ENCODE measurements at places on chromosomes 16 and 17. TPM values are rescaled to one million over a fixed set of nuclear protein-coding genes. Genes with fewer than 3 reads are reported as not detected.
A peak's percentile ranks its signal among the peaks of the same experiment; 100 is the strongest.

The ZNF750 gene
- not detected for total RNA-seq

The PPL gene
- total RNA-seq = 0.18 TPM

The FOXL1 gene
- 5.5 TPM for total RNA-seq

The NPB gene
- total RNA-seq = 3.8 TPM

GRCh38 chr17:7260651-7261378 lies 1.5 kb downstream of the CLDN7 start:
- DNase-seq = no peak

GRCh38 chr16:23575834-23576233 lies 18.3 kb downstream of the UBFD1 start:
- DNase-seq = no peak

- DNase-seq = no peak
These were observed 41.2 kb downstream of the NFATC3 start for GRCh38 chr16:68126395-68126794.

GRCh38 chr16:4500272-4500671 lies 24.1 kb downstream of the HMOX2 start:
- no peak for DNase-seq

DNA sequence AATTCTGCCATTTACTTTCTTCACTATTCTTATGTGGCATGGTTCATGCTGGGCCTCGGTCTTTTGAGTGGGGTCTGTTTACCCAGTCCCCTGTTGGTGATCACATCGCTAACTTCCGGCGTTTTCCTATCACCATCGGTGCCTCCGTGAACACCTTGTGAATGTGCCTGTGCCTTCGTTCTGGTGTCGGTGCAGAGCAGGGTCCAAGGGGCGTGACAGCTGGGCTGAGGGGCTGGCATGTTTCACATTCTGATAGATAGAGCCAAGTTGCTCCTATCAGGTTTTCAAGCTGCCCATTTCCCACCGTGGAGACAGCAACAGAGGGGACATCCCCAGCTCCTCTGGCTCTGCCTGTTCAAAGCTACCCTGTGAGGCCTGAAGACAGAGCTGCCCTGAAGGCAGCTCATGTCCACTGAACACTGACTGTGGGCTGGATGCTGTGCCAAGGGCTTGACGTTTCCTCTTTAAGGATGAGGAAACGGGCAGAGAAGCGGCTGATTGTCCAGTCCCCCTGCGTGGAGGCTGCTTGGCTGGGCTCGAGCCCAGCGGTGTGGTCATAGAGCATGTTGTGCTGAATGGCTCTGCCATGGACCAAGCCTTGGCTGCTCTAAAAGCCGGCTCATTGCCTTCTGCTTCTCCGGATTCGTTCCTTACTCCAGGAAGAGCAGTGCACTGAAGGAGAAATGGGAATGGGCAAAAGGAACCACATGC lies 17.0 kb downstream of the DHODH start:
- DNase-seq = no peak

DNA sequence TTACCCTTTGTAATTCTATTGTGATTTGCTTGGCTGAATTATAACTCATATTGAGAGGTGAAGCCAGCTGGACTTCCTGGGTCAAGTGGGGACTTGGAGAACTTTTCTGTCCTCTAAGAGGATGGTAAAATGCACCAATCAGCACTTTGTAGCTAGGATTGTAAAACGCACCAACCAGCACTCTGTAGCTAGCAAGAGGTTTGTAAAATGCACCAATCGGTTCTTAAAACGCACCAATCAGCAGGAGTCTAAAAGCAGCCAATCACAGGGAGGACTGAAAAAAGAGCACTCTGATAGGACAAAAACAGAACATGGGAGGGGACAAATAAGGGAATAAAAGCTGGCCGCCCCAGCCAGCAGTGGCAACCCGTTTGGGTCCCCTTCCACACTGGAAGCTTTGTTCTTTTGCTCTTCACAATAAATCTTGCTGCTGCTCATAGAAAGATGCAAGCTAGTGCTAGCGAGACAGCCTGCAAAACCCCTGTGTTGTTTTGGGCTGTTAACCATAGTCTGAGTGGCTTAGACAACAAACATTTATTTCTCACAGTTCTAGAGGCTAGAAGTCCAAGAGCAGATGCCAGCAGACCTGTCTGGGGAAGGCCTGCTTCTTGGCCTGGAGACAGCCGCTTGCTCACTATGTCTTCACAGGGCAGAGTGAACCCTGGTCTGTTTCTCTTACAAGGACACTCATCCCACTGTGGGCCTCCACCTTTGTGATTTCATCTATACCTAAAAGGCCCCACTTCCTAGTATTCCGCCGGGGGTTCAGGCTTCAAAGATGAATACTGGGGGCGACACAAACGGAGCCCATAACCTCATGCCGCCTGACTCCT lies 39.0 kb upstream of the CRISPLD2 start:
- DNase-seq = no peak

- DNase-seq = no peak
These were observed 182.8 kb upstream of the ELAC2 start for GRCh38 chr17:13200671-13201070.

DNA sequence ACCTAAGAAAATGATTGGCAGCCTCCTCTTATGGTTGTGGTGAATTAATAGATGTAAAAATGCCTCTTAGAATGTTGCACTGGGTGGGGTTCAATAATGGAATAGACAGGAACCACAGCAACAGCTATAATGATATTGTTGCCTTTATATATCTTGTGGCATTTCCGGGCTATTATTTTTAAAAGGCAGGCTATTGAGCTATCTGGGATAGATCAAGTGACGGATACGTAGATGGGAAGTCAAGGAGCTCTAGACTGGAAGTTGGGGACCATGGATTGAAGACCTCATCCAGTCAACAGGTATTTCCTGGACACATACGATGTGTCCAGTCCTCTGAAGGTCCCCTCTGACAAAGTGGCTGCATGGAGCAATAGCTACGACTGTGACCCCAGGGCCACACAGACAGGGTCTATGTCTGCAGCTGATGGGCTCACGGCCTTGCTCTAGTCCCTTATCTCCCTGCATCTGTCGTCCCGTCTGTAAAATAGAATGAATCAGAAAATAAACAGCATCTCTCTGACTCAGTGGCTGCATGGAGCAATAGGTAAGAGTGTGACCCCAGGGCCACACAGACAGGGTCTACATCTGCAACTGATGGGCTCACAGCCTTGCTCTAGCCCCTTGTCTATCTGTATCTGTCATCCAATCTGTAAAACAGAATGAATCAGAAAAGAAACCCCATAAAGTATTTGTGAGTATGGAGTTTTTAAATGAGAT lies 117.7 kb upstream of the FOXF1 start:
- no peak for DNase-seq

GRCh38 chr17:70552230-70552981 lies 383.1 kb downstream of the KCNJ2 start:
- DNase-seq = peak; percentile 61

Measured in SJCRH30 (cell line).